ENCODE measurements at places on chromosomes 16 and 17.

DNA sequence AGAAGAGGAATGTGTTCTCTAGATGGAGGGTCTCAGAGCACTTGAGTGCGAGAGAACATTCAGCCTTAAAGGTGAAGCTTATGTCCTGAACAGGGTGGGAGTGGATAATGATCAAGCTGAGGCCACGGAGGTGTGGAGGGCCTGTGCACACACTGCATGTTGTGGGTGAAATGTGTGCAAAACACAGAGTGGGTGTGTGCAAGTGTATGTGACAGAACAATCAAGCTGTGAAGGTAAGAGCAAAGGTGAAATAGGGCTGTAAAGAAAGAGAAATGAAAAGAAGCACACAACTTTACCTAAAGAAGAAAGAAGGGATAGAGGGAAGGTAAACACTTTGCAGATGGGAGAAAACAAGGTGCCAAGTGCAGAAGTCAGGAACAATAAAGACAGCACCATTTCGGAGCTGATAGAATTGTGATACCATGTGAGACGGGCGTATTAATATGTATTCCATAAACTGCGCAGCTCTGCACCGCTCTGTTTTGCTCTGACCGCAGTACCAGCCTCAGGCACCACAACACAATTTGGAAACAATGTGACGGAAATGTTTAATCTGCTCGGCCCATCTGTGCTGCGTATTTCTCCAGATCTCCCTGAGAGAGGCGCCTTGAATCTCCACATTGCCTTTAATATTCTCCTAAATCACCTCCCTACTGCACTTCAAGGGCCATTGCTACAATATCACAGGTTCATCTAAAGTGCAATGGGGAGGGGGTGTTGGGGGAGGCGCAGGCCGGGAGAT is 40.6 kb downstream of the SNX11 start:
- no peak for DNase-seq

GRCh38 chr17:34254146-34254545 is 939 bp upstream of the CCL2 start:
- no peak for DNase-seq

DNA sequence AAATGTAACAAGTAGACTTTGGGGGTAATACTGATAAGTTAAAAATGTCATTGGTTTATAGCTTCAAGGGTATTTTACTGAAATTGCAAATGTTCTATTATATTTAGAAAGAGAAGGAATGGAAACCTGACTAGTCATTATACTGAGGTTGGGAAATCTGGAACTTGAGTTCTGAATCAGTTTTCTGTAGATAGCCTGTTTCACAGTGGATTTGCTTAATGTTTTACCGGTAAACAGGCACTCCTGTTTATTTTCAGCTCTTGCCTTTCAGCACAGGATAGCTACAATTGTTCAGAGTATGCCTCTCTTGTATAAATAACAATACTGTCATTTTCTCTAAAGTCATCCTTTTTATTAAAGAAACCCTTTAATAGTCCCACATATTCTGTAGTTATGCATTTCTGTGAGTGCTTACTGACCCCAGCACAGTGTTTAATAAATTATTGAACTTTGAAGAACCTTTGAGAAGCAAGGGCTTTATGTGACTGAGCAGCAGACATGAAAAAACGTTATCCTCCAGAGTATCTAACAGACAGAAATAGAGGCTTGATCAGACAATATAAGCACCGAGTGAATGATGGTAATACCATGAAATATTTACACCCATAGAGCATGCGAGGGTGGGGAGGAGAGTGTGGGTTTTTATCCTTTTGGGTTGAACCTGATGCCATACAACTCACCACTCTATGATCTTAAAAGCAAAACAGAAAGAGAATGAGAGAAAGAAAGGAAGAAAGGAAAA is 58.2 kb downstream of the FTO start:
- DNase-seq: no peak

GRCh38 chr17:79562192-79562930 is 48.5 kb downstream of the RBFOX3 start:
- no peak for DNase-seq

DNA sequence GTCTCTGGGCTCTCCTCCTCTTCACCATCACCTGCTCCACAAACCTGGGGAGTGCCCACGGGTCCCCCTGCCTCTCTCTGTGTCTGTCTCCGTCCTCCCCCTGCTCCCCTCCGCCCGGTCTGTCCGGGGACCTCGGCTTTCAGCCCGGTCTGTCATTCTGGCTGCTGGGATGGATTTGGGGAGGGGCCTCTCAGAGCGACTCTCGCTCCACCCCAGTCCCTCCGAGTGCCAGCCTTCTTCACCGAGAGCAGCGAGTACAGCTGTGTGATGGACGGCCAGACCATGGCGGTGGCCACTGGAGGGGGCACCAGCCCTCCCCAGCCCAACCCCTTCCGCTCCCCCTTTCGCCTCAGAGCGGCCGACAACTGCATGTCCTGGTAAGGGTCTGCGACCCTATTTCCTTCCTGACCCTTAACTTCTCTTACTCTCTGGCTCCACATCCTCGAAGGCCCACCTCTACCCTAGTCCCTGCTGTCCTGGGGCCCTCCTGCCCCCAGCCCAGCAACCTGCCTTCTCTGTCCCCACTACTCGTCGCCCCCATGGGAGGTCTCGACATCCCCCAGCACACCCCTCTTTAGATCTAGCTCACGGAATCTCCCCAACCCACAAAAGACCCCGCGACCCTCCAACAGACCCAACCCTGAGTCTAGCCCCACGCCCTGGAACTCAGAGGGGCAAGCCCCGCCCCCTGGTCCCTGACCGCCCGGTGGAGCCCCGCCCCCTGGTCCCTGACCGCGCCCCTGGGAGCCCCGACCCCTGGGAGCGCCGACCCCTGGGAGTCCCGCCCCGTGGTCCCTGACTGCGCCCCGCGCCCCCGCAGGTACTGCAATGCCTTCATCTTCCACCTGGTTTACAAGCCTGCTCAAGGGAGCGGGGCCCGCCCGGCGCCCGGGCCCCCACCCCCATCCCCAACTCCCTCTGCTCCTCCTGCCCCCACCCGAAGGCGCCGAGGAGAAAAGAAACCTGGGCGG is 5.6 kb upstream of the CXCL16 start:
- no peak for DNase-seq

DNA sequence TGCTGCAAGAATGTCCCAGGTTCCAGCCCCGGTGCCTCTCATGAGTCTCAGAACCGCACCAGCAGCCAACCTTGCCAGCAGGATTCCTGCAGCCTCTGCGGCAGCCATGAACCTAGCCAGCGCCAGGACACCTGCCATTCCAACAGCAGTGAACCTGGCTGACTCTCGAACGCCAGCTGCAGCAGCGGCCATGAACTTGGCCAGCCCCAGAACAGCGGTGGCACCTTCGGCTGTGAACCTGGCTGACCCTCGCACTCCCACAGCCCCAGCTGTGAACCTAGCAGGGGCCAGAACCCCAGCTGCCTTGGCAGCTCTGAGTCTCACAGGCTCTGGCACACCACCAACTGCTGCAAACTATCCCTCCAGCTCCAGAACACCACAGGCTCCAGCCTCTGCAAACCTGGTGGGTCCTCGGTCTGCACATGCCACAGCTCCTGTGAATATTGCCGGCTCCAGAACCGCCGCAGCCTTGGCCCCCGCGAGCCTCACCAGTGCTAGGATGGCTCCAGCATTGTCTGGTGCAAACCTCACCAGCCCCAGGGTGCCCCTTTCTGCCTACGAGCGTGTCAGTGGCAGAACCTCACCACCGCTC is 9.8 kb downstream of the ELOB start:
- no peak for DNase-seq

- no peak for DNase-seq
These were observed 276.1 kb downstream of the SLC39A11 start for GRCh38 chr17:72816406-72816805.

DNA sequence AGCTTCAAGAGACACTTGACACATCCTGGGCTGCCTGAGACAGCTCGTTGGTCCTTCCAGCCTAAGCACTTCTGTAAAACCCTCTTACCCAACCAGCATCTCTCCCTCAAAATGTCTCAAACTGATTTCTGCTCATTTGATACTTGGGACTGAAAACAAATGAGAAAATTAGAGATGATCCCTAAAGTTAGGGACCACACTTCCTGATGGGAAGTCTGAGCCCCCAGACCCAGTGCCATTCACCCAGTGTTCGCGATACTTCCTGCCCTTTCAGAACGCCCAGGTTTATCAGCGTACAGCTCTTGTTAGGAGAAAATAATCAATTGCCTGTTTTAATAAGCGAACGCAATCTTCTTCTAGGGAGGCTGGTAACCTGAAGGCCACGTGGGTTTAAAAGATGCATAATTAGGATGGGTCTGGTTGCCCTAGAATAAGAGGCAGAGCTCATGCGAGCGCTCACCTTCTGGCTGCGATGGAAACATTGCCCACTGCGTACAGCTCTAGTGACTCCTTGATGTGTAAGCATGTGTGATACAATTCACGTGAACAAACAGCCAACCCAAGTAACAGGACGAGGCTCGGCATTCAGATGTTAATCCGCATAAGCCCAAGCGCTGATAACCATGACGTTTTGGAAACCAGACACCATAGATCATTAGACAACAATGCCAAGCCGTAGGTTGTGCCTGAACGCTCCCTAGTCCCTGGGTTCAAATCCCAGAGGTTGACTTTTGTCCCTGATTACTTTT is 213.1 kb downstream of the FOXL1 start:
- DNase-seq: no peak

DNA sequence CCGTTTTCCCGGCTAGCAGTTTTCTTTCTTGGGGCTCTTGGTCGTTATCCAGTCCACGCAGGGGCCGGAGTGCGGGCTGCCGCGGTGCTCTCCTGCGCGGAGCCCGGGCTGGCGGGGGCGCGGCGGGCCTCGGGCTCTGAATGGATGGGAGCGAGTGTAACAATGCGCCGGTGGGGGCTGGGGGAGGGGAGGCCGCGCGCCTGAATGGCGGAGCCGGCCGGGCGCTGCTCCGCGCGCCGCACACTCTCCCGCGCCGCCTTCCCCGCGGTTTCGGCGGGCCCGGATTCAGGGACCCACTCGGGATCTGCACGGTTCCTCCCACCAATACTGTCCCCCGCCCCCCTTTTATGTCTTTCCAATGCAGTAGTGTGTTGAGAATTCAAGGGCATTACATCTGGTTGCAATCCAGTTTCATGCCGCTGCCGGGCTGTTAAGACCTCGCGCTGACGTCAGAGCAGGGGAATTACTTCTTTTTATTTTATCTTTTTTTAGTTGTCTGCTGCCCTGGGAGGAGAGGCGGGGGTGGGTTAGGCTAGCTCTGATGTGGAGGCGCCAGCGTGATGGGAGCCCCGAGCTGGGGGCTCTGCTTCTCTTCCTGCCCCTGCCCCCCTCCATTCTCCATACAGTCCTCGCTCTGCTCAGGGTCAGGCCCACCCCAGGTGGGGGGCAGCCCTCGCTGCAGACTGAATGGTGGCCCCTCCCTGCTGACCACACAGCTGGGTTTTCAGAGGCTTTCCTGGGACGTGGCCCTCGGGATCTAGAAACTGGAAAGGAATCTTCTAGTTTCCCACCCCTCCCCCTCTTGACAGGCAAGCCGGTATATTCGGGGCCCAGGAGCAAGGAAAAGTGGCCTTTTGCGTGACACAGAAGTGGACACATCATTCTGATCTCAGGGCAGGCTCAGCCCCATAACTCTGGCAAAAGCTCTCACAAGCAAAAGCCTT is 1.8 kb downstream of the RAI1 start:
- peak; percentile 82 for DNase-seq

GRCh38 chr17:73738751-73739575 is 94.7 kb upstream of the SDK2 start:
- DNase-seq: no peak

DNA sequence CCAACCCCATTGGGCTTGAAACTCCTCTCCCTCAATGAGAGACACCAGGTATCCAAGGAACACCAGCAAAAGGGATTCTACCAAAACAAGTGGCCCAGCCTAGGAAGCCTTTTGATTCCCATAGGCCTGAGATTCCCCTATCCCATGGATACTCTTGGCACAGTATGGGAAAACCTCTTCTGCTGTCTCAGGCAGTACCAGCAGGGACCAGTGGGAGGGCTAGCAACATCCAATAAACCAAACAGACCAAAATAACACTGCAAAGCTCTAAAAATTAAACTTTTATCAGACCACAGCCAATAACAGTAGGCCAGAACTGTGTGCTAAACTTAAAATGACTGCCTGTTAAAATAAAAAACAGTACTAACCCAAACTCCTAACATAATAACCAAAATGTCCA is 153.9 kb upstream of the CES5A start:
- DNase-seq: no peak

- DNase-seq: no peak
These were observed 4.3 kb upstream of the SEZ6 start for GRCh38 chr17:29010129-29010528.

- DNase-seq: no peak
These were observed 144.2 kb downstream of the ENGASE start for GRCh38 chr17:79218825-79219200.

GRCh38 chr17:7572338-7572587 is 7.2 kb upstream of the CD68 start:
- no peak for DNase-seq

GRCh38 chr16:68700120-68700519 is 37.0 kb upstream of the CDH1 start:
- no peak for DNase-seq

DNA sequence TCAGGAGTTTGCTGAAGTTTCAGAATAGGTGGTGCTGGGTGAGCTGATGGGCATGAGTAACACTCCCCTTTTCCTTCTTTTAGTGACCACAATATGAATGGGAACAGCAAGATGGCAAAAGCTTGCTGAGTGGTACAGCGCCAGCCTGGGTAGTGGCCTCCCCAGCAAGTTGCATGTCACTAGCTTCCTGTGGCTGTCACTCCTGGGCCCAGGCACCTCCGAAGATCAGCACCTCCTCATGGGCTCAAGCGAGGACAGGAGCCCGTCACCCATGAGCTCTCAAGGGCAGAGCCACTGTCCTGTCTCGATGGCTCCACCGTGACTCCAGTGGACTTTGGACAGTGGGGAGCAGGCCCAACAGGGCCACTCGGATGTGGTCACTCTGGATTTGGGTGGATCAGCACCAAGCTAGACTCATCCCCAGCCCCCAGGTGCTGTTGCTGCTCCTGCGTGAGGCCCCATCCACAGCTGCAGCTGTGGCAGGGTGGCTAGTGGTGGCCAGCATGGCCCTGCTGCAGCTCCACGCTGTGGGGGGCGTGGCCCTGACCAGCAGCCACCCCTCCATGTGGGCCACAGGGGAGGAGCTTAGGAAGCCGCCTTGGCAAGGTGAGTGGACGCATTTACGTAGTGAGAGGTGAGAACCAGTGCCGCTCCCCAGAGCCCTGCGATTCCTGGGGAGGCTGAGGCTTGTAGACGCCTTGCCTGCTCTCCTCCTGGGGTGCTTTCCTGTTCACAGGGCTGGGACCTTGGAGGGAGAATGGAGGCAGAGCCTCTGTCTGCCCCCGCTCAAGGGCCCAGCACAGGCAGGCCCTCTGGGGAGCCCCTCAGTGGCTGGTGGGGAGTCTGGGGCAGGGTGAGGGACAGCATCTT is 13.6 kb upstream of the DNASE1 start:
- DNase-seq: no peak

- DNase-seq: no peak
These were observed 141.9 kb upstream of the SDK2 start for GRCh38 chr17:73785958-73786743.

DNA sequence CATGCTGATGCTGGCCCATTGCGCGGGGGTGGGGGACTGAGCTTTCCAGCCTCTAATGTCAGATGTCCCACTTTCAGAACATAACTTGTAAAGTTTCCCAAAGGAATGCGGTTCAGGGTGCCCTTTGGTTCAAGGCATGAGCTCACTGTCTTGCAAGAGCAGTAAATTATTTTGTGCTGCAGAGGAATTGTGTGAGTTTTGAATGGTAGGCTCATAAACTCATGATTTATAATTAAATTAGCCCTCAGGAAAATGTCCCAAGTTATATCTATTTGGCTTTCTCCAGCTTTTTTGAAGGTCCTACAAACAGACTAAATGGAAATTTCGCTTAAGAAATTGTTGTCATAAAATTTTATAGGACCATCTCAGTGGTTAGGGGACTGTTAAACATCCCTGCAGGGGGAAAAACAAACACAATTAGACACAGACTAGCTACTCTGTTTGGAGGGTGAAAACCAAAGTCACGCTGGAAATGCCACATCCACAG is 321.8 kb downstream of the HS3ST3B1 start:
- no peak for DNase-seq
